ENCODE measurements at places on chromosomes 2 and 18.

GRCh38 chr2:193332941-193333340, 1138.2 kb upstream of the TMEFF2 start:
- no peak for DNase-seq

- no peak for DNase-seq
Observed at GRCh38 chr2:8152392-8153257, 529.2 kb upstream of the ID2 start.

DNA sequence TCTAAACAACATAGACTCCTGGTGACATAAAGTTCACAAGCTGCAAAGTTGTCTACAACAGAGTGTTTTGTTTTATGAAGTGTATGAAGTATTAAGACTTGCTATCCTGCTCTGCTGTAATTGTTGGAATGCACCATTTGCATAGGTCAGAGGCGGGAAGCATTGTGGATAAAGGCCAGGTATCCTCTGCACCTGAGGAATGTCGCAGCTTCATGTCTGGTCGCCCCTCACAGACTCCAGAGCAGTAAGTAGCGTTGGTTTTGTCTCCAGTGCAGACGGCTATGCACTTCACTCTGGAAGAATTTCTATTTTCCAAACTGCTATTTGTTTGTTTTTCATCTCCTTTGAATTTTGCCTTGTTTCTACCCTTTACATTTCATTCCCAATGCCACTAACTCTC, 63.1 kb downstream of the UNC80 start:
- DNase-seq, result no peak

- no peak for DNase-seq
Observed at GRCh38 chr2:238897122-238897880, 49.4 kb downstream of the TWIST2 start.

DNA sequence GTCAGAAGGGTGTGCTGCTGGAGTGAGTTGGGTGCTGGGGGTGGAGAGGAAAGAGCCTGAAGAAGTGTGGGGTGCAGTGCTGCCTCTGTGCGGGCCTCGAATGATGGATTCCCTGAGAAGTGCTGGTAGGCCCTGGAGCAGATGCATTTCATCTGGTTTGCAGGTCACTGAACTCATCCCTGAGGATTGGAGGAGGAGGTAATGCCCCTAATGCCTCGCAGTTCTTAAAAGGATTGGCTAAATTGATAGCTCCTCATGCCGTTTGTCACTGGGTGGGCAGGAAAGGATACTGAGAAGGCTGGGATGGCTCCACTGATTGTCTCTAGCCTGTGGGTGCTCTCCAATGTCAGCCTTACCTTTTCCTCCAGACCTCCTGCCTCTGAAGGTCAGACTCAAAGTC, 74.1 kb downstream of the CTIF start:
- no peak for DNase-seq

- no peak for DNase-seq
Observed at GRCh38 chr2:186220409-186220808, 265.7 kb upstream of the ZC3H15 start.

GRCh38 chr2:10983711-10984110, 72.0 kb downstream of the KCNF1 start:
- no peak for DNase-seq

GRCh38 chr2:61266632-61267505, 104.9 kb downstream of the C2orf74 start:
- no peak for DNase-seq

GRCh38 chr2:12592296-12592695, 124.4 kb upstream of the TRIB2 start:
- DNase-seq, result no peak

- no peak for DNase-seq
Observed at GRCh38 chr2:105129722-105130232, 91.9 kb downstream of the MRPS9 start.

DNA sequence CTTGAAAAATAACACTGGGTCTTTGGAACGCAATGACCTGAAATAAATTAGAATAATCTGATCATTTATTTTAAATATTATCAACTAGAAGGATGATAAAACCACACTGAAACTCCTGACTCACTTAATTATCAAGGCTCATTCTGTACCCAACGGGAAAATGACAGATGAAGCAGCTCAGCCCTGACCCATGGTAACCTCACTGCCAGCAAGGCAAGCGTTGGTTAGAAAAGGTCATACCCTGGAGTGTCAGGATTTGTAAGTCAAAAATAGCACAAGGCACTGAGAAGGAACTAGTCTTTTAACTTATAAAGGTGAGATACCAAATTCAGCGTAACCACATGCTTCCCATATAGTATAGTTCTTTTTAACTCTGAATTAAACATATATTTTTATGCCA, 277.5 kb downstream of the ETAA1 start:
- no peak for DNase-seq

GRCh38 chr2:214730248-214730647, 79.2 kb downstream of the BARD1 start:
- DNase-seq, result no peak

GRCh38 chr2:88897715-88898114, 206.2 kb downstream of the RPIA start:
- no peak for DNase-seq

GRCh38 chr2:26522325-26522724, 44.4 kb upstream of the OTOF start:
- no peak for DNase-seq

GRCh38 chr2:84865181-84865783, 15.6 kb downstream of the TRABD2A start:
- DNase-seq, result no peak

- no peak for DNase-seq
Observed at GRCh38 chr2:30362468-30363081, 84.5 kb upstream of the LCLAT1 start.

DNA sequence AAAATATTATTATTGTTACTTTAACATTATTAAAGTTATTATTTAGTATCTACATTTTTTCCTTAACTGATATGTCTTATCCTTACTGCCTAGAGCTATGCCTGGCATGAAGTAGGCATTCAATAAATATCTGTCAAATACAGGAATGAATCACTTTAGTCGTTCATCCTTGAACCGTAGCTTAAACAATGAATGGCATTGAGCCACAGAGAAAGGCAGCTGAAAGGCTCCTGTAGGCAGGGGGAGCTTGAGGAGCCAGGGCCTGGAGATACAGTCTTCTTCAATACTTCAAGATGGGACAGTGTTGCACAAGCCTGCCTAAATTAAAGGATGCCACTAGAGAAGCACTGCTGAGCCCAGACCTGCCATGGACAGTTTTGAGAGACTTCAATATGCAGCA, 22.5 kb downstream of the CYRIA start:
- DNase-seq, result no peak

- DNase-seq, result no peak
Observed at GRCh38 chr2:42568401-42569115, at the start of gene MTA3. Gene MTA3, plus strand, starts transcription at chr2:42568632. Its CDS starts 114 bp downstream, at chr2:42568746.
